ENCODE measurements at places on chromosomes 7 and 10. TPM values are rescaled to one million over a fixed set of nuclear protein-coding genes. Genes with fewer than 3 reads are reported as not detected.

DNA sequence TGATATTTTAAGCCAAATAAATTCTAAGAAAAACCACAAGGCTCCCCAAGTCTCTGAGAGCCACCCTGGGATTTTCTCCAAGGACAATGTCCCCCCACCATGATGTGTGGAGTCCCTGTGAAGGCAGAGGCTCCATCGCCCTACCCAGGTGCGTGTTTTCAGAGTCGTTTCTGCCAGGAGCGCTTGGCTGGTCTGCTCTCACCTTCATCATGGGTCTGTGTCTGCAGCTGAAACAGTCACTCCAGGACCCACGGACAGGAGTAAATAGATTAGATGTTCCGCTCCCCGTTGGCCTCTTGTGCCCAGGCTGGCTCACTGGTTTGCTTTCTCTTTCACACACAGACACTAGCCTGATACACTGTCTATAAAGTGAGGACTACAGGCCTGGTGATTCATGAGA lies 217.5 kb downstream of the SFMBT2 start:
- no peak for DNase-seq

DNA sequence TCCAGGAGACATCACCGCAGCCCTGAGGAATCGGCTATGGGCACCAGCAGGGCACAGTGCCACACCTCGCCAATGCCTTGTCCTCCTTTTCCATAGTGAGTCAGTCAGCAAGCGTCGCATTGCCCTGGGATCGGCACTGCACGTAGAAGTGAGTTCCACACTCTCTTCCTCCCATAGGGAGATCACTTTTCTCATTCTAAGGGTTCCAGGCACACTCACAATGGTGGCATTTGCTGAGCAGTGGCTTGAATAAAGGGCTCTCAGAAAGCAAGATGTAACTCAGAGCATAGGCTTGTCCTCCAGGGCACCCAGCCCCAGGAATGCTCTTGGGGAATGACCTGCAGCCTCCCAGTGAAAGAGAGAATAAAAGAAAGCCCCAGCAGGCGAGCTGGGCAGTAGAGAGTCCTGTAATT lies 1.1 kb upstream of the VIM start:
- DNase-seq: no peak

DNA sequence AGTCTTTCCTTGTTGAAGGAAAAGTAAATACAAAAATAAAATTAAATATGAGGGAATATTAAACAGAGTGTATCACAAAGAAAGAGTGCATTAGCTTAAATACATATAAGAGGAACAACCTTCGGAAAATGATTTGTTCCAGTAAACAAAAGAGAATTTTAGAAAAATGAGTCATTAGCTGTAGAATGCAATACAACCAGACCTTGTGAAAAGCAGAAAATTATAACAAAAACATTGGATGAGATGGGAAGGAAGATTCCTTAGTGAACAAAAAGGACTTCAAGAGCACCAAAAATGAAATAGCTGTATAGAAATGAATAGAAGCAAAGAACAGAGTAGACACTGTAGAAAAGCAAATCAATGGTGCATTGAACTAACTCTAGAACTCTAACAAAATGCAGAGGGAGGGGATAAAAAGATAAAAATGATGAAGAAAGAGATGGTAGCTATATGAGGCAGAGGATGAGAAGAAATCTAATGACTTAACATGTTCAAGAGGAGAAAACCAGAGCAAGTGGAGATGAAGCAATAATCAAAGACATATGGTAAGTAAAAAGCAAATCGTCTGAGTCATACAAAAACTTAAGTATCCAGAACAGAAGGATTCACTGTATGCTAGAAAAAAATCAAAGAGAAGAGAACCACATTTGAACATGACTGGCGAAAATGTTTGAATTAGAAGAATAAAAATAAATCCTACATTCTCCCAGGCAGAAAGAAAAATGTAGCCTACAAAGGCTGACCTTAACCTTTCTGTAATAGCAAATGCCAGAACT lies 190.5 kb downstream of the TMEM26 start:
- DNase-seq: no peak

- DNase-seq: no peak
These were observed 103.3 kb downstream of the GRB10 start for GRCh38 chr7:50679218-50680007.

DNA sequence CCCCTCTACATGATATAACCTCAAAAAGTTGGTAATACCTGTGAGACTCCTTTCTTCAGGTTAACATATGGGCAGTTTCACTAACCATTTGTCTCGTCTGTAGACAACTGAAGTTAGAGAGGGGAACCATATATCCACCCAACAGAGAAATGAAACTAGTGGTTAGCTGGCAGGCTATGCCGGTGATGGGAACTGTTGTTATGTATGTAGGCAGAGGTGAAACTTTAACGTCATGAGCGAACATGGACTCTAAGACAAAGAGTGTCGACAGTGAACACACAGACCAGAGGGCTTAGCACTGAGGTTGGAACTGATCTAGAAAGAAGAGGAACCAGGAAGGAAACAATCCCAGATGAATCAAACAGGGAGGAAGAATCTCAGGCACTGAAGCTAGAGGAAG lies 112.4 kb downstream of the ELMO1 start:
- no peak for DNase-seq

- no peak for DNase-seq
These were observed 860 bp downstream of the ZEB1 start for GRCh38 chr10:31319602-31320549.

DNA sequence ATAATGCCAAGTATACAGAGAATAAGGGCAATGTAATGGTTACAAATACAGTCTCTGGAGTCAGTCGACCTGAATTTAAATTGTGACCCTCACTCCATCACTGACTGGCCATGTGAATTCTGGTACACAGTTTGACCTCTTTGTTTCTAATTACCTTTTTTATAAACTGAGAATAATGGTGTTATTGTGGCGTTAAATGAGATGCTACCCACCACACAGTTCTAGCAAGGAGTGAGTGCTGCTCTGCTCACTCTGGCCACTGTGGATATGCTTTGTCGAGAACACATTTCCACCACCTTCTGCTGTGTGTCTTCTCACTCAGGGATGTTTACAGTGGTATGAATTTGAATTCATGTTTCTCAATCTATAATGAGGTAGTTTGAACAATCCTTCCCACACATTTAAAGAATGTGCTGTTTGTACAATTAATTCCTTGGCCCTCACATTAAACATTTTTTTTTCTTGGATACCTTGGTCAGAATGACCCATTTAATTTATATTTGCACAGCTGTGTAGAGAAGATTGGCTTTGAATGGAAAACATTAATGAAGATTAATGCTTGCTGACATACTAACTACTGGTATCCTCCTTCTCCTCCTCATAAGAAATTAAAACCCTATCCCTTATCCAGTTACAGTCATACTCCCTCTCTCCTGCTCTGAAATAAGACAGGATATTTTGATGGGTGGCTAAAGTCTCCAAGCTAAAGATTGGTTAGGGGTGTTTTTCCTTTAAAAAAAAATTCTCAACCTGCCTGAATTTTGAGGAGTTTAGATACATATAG lies 42.4 kb downstream of the PLCE1 start:
- no peak for DNase-seq

DNA sequence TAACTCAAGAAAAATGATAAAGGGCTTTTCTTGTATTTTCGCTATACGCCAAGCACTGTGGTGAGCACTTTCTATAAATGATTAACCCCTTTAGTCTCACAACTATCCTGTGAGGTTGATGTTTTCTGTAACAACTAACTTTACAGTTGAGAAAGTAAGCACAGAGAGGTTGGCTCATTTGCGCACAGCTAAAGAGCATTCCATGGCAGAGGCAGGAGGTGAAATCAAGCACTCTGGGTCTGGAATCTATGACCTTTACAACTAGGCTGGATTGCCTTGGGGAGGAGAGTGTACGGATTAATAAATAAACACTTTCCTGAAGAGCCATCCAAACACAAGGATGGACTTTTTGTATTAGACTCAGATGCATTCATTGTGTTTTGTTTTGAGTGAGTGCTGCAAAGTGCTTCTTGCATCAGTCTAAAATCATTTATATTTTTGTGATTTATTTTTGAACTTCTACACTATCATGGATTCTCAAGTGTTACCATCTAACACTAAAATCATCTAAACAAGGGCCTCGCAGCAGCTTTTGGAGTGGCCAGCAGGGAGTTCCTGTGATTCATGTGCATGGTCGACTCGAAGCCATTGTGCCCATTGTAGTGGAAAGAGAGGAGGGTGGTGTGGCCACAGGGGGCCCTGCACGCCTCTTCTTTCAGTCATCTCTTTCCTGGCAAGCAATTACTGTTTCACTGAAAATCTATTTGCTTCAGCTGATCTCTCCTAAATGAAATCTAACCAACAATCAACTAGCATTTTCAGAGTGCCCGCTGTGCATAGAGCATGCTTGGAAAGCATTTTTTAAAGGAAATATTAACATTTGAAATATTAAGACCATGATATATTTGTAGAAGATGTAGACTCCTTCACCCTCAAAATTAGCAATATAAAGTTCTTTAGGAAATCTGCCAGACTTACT lies 633.4 kb upstream of the COBL start:
- DNase-seq: no peak

- no peak for DNase-seq
These were observed 32.7 kb downstream of the RBM28 start for GRCh38 chr7:128311013-128311412.

DNA sequence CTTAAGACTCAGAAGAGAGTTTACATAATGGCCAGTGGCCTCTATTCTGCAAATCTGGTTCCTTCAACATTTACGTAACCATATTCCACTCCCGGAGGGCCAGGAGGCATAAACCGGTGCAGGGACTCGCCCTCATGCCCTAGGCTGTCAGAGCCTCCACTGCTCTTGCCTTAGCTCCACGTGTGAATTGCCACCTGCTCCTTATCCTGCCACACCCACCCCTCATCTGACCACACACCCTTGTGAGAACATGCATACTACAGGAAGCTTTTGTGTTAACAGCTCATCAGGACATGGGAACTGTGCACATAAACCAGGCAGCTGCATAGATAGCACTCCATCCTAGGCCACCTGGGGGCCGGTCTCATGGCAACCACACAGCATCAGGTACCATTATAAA lies 146.7 kb upstream of the PFKP start:
- no peak for DNase-seq

DNA sequence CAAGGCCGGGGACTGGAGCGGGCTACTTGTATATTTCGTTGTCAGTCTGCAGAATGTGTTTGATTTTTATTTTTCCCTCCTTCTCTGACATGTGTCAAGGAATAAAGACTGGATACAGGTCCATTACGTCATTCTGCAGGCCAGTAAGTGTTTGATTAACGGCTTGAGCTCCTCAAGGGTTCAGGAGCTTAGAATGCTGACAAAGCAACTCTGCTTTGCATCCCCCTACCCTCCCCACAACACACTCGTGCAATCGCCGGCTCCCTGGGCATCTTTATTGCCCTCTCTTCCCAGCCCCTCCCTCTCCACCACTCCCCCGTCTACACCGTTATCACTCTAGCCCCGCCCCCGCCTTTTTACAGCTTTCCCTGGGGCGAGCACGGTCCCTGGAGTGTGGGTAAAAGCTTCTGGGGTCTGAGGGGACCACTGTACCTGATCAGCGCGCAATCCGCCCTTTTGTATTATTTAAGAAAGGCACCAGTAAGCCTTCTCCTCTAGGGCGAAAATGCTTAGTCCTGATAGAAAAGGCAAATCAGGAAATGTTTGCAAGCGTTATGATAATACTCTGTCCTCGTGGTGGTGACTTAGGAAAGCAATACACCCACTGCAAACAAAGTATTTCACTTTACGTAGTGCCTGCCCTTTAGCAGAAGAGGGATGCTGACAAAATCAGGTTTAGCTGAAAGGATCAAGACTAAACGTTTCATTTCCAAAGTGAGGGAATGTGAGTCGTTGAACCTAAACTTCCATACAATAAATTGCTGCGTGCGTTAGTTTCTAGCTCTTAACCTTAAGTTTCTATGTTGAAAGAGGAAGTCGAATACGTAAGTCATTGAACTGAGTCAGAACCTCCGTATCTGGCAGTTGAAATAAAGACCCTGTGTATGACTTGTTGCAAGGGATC lies 1.4 kb upstream of the CREB5 start:
- DNase-seq: no peak

DNA sequence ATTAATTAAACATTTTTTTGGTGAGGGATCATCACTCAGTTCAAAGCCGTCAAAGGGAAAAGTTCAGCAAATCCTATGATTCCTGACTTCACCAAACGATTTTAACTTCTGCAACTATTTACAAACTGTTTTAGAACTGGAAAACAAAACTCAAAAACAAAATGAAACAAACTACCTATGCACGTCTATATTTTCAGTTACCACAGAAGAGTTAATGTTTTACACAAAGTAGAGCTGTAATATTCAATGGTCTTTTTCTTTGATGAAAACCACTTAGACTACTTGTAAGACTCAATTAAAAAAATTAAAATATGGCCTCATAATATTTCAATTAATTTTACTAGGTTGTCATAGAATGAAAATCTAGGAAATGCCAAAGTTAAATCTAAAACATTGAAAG lies 131.5 kb downstream of the ATE1 start:
- DNase-seq: no peak

- no peak for DNase-seq
These were observed 41.9 kb upstream of the ASL start for GRCh38 chr7:66033471-66034385.

DNA sequence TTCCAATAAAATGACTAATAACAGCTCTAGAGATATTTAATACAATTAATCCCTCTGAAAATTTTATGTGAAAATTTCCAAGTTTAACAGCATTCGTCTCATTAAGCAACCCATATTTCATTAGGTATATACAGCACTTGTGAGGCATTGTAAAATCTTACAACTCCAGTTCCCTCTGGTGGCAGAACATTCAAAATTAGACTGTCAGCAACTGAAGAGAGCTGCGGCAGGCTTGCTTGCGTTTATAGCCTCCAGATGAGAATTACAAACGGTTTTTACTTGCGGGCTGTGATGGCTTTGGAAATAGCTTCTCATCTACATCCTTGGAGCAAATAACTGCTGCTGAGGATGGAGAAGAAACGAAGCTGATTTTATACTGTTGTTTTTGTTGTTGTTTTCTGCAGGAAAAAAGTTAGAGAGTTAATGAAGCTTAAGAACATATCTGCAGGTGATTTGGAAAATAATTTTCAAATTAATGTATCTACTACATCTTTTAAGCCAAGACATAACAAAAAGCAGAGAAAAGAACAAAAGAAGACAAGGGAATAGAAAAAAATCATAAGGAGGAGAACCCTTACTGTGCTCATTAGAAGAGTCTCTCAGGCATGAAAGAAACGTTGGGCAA lies 171.3 kb downstream of the MAGI2 start:
- no peak for DNase-seq

- DNase-seq: no peak
These were observed 325.5 kb upstream of the C7orf33 start for GRCh38 chr7:148264933-148265557.

- DNase-seq: no peak
These were observed 36.0 kb downstream of the PTER start for GRCh38 chr10:16472828-16473227.

- DNase-seq: no peak
These were observed 470.8 kb upstream of the DPP6 start for GRCh38 chr7:153581419-153581818.

HOXA1 gene
- total RNA-seq: 0.17 TPM

TECPR1 gene
- 32.4 TPM for total RNA-seq

SFTPD gene
- 0.83 TPM for total RNA-seq

CCL24 gene
- total RNA-seq: not detected

SMO gene
- total RNA-seq: 23.9 TPM

KEL gene
- not detected for total RNA-seq

APBB1IP gene
- 6.2 TPM for total RNA-seq

SMKR1 gene
- total RNA-seq: 0.33 TPM

YWHAG gene
- 78.4 TPM for total RNA-seq

EBLN1 gene
- not detected for total RNA-seq

CALY gene
- total RNA-seq: 1.6 TPM

PTF1A gene
- total RNA-seq: not detected

CHST3 gene
- 40.1 TPM for total RNA-seq

PSD gene
- 268 TPM for total RNA-seq

CDK13 gene
- 73.5 TPM for total RNA-seq

ZDHHC6 gene
- 18.6 TPM for total RNA-seq

CALD1 gene
- 2,237 TPM for total RNA-seq
